NCI-H524 (cell line): ENCODE measurements at places on chromosomes 7 and 10.

DNA sequence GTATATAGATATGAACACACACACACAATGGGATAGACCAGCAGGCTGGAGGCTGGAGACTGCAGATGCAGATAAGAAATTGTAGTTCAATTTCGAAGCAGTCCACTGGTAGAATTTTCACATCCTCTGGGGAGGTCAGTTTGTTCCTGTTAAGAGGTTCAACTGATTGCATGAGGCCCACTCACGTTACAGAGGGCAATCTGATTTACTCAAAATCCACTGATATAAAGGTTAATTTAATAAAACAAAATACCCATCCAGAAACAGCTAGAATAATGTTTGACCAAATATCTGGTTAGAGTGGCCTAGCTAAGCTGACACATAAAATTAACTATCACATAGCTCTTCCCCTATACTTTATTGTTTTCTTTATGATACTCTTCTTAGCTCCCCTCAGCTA, 162.9 kb upstream of the SMIM30 start:
- no peak for DNase-seq

GRCh38 chr10:102418622-102419268, at the start of gene PSD:
Gene PSD (minus strand): TSS chr10:102418785. CDS start chr10:102417038, 1,747 bp downstream.
- DNase-seq = peak; percentile 62

DNA sequence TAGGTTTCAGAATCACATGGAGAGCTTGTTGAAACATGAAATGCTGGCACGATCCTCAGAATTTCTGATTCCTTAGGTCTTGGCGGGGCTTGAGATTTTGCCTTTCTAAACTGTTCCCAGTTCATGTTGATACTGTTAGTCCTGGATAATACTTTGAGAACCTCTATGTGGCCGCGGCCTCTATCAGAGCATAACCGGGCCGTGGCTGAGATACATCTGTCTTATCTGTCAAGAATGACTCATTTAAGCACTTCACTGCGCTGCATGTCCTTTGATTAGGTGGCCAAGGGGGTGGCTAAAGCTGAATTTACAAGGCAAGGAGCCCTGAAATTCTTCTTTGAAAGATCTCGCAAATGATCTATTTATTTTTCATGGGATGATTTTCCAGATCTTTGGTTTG, 66.9 kb downstream of the GALNT17 start:
- no peak for DNase-seq

- no peak for DNase-seq
Measured at GRCh38 chr7:121038717-121039509, 50.4 kb downstream of the CPED1 start.

GRCh38 chr10:32077896-32078485, 21.8 kb upstream of the KIF5B start:
- no peak for DNase-seq
